Thymus (tissue), 14 donors: ENCODE measurements at places on chromosomes 3 and 15.

DNA sequence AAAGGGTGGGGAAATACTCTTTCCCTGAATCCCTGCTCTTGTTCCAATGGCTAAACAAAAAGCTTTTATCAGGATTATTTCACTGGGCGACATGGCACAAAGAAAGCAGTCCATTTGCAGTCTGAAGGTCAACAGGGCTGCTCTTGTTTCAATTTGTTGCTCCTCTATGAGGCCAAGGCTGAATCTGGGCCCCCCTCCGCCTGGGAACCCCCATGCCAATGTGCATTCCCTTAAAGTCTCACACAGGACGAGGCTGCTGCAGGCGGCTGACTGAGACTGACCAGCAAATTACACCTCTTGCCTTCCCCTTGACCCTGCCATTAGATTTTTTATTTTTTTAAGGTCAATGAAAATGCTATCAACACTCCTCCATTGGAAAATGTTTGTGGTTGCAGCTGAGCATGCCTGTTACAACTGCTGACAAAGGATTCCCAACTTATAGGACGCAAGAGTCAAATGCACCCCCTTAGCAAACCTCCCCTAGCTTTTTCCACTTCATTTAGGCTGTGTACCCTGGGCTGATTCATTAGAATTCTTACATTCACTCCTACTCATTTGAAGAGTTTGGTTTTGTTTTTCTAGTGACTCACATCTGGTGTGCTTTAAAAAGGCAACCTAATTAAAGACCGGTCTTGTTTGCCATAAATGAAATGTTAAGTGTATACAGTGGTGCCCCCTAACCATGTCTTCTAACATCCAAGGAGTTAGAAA, 60.8 kb upstream of the ARHGEF3 start:
- H3K4me1 ChIP-seq: peaks cover 60% of the 10 kb centered on the region
- no peak for DNase-seq
- H3K27ac ChIP-seq: peak overlapping the region; percentile 39
- no peak overlapping the region for H3K4me3 ChIP-seq

DNA sequence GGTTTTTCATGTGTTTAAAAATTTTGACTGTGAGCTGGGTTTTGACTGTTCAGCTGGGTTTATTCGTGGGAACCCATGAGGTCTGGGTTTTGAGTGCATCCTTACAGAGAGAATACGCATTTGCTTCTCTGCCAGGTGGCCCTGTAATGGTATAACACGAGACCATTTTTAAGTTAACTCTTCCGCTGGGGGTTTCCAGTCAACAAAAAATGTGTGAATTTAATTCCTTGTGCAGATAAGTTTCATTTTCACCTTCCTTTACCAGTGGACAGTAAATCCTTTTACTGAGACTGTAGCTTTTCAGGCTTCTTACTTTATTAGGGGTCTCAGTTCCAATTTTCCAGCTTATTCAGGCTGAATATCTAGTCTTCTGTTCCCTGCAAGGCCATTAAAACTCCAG, 149.6 kb downstream of the OPA1 start:
- no peaks in the 10 kb centered on the region for H3K36me3 ChIP-seq
- H3K4me1 ChIP-seq: no peaks in the 10 kb centered on the region
- no peak for DNase-seq
- H3K27me3 ChIP-seq: no peaks in the 10 kb centered on the region

GRCh38 chr3:124492824-124493223, 237.4 kb upstream of the UMPS start:
- H3K4me1 ChIP-seq: no peaks in the 10 kb centered on the region
- no peaks in the 10 kb centered on the region for H3K27me3 ChIP-seq
- no peaks in the 10 kb centered on the region for H3K36me3 ChIP-seq
- H3K27ac ChIP-seq: no peak overlapping the region

GRCh38 chr3:37216597-37217097, 42.3 kb upstream of the LRRFIP2 start:
- no peak overlapping the region for H3K4me3 ChIP-seq
- H3K27ac ChIP-seq: no peak overlapping the region
- H3K27me3 ChIP-seq: no peaks in the 10 kb centered on the region
- H3K36me3 ChIP-seq: no peaks in the 10 kb centered on the region
- DNase-seq: no peak

GRCh38 chr3:82627733-82628132, 866.3 kb upstream of the GBE1 start:
- H3K4me1 ChIP-seq: no peaks in the 10 kb centered on the region
- no peak overlapping the region for H3K4me3 ChIP-seq
- H3K27me3 ChIP-seq: no peaks in the 10 kb centered on the region
- no peaks in the 10 kb centered on the region for H3K36me3 ChIP-seq

DNA sequence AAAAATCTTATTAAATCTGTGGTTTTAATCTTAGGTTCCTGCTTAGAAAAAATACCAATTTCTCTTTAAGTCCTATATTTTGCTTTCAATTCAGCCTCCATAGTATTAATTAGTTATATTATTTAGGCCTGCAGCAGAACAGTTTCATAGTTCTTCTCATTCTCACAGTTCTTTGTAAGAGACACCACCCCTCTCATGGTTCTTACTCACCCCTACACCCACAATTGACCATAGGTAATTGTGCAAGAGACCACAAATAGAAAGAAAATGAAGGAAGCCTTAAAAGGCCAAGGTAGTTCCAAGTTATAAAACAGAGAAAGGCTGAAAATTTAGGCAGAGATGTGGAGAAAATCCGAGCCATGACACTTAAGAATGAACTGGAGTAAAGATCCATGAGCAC, 415.3 kb downstream of the TIGIT start:
- no peaks in the 10 kb centered on the region for H3K4me1 ChIP-seq
- no peaks in the 10 kb centered on the region for H3K36me3 ChIP-seq
- DNase-seq: no peak
- no peak overlapping the region for H3K4me3 ChIP-seq
- no peak overlapping the region for H3K27ac ChIP-seq

DNA sequence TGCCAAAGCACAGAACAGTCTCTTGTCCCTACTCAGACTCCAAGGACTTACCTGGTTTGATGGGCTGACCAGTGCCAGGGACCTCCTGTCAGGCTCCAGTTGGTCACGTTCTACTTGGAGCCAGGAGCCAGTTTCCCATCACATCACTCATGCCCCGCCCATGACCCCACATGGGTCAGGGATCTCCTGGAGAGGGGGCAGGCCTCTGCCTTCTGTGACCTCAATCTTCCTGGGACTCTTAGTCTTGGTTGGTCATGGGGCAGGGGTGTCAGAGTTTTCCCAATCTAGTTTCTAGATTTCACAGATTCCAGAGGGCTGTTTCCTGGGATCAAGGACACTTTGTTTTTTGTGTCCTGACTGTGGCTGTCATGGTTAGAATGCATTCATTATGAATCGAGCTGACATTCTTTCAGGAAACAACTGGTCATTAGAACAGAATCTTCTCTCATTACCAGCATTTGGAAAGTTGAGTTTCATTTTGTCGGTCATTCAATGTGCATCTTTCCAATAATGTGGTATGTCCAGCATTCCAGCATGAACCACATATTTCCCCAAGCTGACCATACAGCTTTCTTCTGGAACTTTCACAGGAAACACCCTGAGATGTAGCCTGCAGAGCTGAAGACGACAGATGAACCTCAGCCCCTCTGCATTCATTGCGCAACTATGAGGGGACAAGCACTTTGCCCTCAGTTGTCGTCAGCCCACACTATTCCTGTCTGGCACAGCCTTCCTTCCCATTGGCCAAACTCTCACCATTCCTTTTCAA, 19.8 kb downstream of the CYP19A1 start:
- no peaks in the 10 kb centered on the region for H3K36me3 ChIP-seq
- no peaks in the 10 kb centered on the region for H3K4me1 ChIP-seq
- no peak for DNase-seq

DNA sequence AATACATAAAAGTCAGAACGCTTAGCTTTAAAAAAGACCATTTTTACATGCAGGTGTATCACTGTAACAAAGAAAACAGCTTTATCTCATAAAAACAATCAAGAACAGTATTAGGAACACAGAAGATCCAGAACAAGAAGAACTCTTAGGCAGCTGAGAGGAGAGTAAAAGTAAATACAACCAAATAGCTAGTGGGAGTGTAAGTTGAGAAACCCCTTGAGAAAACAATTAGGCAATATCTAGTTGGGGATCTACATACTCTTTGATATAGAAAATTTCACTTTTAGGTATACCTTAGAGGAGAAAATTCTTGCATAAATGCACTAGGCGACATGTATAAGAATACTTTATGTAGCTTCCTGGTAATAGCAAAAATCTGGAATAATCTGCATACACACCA, 7.5 kb downstream of the TMF1 start:
- H3K4me3 ChIP-seq: no peak overlapping the region
- H3K27me3 ChIP-seq: no peaks in the 10 kb centered on the region
- no peaks in the 10 kb centered on the region for H3K4me1 ChIP-seq
- no peak overlapping the region for H3K27ac ChIP-seq
- DNase-seq: no peak
- peaks cover 42% of the 10 kb centered on the region for H3K36me3 ChIP-seq

DNA sequence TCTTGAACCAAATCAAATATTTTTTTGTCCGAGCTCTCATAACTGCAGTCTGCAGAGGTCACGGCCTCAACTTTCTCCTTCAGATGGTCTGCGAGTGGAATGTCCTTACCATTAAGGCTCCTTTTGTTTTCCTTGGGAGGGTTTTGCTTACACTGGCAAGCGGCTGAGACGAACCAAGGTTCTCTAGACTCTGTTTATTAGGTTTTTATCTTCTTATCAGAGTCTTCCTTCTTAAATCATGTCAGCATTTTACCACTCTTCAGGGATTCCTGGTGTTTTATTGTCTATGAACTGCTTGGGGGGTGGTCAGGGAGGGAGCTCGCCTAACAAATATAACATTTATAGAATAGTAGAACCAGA, 773.7 kb upstream of the NR2F2 start:
- H3K4me3 ChIP-seq: no peak overlapping the region
- H3K4me1 ChIP-seq: no peaks in the 10 kb centered on the region
- H3K36me3 ChIP-seq: no peaks in the 10 kb centered on the region
- H3K27ac ChIP-seq: no peak overlapping the region

- H3K4me3 ChIP-seq: no peak overlapping the region
- no peaks in the 10 kb centered on the region for H3K27me3 ChIP-seq
- no peaks in the 10 kb centered on the region for H3K36me3 ChIP-seq
- H3K4me1 ChIP-seq: peaks cover 2% of the 10 kb centered on the region
- no peak overlapping the region for H3K27ac ChIP-seq
- DNase-seq: no peak
These were observed 71.1 kb downstream of the DNAJB8 start for GRCh38 chr3:128395500-128396162.

- no peak overlapping the region for H3K4me3 ChIP-seq
- DNase-seq: no peak
- no peak overlapping the region for H3K27ac ChIP-seq
- no peaks in the 10 kb centered on the region for H3K27me3 ChIP-seq
These were observed 53.4 kb upstream of the XRN1 start for GRCh38 chr3:142501004-142501926.

- DNase-seq: no peak
- H3K4me3 ChIP-seq: no peak overlapping the region
- H3K36me3 ChIP-seq: peaks cover 2% of the 10 kb centered on the region
These were observed 50.2 kb upstream of the LRRC58 start for GRCh38 chr3:120399372-120399771.

- no peak overlapping the region for H3K27ac ChIP-seq
- DNase-seq: no peak
- H3K4me3 ChIP-seq: no peak overlapping the region
These were observed 252.6 kb downstream of the TLE3 start for GRCh38 chr15:69845159-69845558.

DNA sequence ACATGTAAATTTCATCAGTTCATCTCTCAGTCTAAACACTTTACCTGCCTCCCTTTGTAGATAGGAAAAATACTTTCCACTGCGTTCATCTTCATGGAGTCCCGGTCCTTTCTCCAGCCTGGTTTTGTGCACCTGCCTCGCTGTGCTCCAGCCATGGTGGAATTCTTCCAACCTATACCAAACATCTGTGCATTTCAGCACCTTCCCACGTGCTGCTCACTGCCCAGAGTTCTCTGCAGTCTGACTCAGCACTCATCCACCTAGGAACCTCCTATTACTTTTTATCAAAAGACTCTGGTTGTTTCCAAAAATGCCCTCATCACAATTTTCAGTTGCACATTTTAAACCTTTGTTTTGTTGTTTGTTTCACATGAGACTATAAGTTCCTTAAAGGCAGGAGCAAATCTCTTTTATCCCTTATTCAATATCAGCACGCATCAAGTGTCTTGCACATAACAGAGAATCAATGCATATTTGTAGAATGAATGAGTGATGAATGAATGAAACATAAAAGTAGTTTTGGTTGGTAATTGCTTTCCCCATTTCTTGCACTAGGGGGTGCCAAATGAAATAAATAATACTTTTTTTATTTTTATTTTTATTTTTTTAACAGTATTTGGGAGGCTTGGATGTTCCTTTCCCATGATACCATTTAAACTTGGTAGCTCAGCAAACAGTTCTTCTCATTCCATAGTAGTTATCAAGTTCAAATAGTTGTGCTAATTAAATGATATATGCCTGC, 30.2 kb upstream of the ADAMTS9 start:
- no peaks in the 10 kb centered on the region for H3K27me3 ChIP-seq
- H3K4me1 ChIP-seq: no peaks in the 10 kb centered on the region
- H3K36me3 ChIP-seq: no peaks in the 10 kb centered on the region
- DNase-seq: no peak
- no peak overlapping the region for H3K4me3 ChIP-seq
- no peak overlapping the region for H3K27ac ChIP-seq

DNA sequence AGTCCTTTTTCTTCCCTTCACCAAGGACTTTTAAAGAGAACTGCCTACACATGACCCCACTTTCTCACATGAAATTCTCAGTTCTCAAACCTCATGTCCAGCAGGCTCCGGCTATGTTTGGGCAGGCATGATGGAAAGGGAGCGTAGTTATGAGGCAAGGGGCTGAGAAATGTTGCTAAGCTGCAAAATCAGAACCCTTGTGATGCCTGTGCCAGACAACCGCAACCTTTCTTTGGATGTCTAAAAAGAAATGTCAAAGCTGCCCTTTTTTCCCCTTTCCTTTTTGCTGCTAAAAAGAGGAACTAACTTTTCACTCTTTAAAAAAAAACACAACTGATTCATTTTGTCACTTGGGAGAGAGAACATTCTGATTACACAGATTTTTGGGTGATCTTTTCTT, 19.2 kb downstream of the GNB4 start:
- H3K27ac ChIP-seq: peak overlapping the region; percentile 47
- DNase-seq: no peak
- H3K4me3 ChIP-seq: no peak overlapping the region

GRCh38 chr3:13141183-13141582, 68.0 kb upstream of the IQSEC1 start:
- H3K4me1 ChIP-seq: no peaks in the 10 kb centered on the region
- no peaks in the 10 kb centered on the region for H3K36me3 ChIP-seq
- no peak overlapping the region for H3K4me3 ChIP-seq
- DNase-seq: no peak

- H3K27ac ChIP-seq: no peak overlapping the region
- DNase-seq: no peak
- no peaks in the 10 kb centered on the region for H3K27me3 ChIP-seq
- no peaks in the 10 kb centered on the region for H3K4me1 ChIP-seq
These were observed 144.5 kb downstream of the FBLN2 start for GRCh38 chr3:13693441-13693840.
